ENCODE measurements at places on chromosomes 13 and 19.

DNA sequence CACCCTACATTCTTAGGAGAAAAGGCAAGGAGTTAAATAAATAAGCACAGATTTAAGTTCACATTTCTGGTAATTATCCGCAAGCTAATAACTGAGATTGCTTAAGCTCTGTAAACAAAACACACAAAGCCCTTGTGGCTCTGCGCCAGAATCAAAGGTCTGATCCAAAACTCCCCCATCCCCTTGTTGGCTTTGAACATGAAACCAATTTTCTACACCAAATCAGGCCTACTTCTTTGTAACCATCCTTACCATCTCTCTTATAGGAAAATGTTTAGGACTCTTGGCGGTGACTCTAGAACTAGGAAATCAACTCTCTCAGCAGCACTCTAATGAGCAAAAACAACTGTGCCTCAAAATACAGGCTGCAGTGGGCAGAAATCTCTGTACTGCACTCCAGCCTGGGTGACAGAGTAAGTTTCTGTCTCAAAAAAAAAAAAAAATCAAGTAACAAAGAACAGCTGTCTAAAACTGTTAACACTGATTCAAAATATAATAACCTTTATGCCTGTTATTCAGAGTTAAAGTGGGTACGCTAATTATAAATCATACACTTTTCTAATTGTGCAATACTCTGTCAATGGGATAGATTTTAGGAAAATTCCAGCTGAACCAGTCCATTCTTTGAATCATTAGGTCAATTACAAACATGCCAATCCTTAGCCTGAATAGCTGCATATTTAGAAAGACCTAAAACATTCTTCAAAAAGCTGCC lies 25.8 kb downstream of the ABCC4 start:
- DNase-seq = no peak

GRCh38 chr19:37594982-37595382 lies 306 bp downstream of the ZNF540 start:
- DNase-seq = no peak

DNA sequence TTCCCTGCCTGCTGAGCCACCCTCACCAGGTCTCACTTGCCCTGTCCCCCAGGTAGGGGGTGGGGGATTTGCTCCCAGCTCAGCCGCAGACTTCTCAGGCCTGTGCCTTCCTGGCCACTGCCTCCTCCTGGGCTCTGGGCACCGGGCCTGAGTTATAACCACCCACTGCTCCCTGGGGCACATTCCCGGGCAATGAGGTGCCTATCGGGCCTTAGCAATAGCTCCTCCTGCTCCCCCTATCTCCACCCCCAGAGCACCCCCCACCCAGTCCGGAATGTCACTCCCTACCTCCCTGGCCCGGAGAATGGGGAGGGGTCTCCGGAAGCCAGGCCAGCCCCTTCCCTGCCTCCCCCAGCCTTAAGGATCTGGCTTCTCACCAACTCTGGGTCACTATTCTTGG lies at the start of gene KLK5:
Gene KLK5 (minus strand): TSS at position 129 of the 400 bp plus-strand sequence. CDS start 381 bp downstream, outside the sequence.
- DNase-seq = no peak

- DNase-seq = no peak
Measured at GRCh38 chr13:48640767-48641166, 13.0 kb upstream of the CYSLTR2 start.

- no peak for DNase-seq
Measured at GRCh38 chr19:23949611-23950010, 34.9 kb downstream of the ZNF726 start.

DNA sequence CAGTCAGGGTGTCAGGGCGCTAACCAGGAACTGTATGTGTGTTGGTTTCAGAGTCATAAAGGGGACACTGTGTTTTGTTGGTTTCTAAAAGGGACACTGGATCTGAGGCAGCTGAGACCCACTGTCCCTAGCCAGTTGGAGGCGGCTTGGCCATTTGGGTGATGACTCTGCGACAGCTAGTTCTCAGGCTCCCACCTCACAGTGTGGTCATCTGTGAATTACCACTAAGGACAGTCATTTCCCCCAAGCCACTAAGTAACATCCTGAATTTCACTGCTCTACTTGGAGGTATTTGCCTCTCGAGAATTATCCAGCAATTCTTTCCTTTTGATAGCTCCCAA lies 51.5 kb downstream of the EPS15L1 start:
- DNase-seq = no peak

DNA sequence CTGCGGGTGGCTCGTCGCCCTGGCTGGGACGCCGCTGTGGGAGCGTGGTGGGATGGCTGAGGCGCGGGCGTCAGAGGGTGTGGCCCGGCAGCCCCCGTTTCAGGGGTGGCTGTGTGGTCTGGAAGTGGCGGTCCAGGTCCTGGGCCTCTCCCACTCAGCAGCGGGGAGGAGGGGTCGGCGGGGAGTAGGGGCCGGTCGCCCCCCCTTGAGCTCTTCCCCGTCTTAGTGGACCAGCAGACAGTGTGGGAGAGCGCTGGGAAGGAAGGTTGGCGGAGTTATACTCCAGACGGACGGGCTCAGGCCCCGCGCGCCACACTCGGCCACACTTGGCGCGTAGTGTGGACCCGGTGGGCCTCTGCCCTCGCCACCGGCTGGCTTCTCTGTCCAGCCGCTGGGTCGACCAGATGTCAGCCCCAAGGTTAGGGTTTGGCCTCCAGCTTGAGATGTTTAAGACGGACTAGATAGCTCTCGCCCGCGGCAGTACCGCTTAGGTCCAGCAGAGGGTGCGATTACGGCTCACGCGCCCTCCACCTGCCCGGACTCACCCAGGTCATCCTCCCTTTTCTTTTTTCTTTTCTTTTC lies 21.7 kb upstream of the ZNF429 start:
- DNase-seq = no peak

Data from NCI-H774 (cell line).